NCI-H2081 treated with DMSO at 0.1 percent for 48 hours (cell line): ENCODE measurements at places on chromosomes 3 and 15.

GRCh38 chr15:40340740-40341400 lies at the start of gene CCDC9B:
Gene CCDC9B, minus strand, starts transcription at chr15:40340939. Its CDS starts 120 bp downstream, at chr15:40340819.
- no peak for DNase-seq

GRCh38 chr3:111538681-111539083 lies 3.3 kb upstream of the CD96 start:
- DNase-seq: no peak

GRCh38 chr15:48577469-48577868 lies 68.0 kb downstream of the FBN1 start:
- no peak for DNase-seq

GRCh38 chr3:169822983-169823382 lies 10.3 kb upstream of the LRRC34 start:
- DNase-seq: no peak

DNA sequence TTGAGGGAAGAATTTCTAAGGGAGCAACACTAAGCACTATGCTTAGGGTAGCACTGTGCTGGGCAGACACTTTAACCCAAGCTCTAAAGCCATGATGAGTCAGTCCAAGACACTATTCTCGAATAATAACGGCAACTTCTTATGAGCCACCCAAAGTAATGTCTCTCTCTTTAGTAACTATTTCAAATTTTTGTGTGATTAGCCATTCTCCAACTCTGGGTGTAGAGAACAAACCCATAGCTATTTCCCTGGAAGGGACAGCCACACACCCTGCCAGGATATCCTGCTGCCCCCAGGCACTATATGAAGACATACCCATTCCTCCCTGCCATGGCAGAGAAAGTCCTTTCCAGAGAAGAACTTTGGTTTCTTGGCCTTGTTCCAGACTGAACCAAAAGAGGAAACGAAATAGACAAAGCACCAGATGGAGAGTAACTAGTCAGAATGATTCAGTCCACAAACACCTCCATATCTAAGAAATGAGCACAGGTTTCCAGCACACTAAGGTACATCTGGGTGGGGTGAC lies 384.9 kb upstream of the THBS1 start:
- DNase-seq: no peak

DNA sequence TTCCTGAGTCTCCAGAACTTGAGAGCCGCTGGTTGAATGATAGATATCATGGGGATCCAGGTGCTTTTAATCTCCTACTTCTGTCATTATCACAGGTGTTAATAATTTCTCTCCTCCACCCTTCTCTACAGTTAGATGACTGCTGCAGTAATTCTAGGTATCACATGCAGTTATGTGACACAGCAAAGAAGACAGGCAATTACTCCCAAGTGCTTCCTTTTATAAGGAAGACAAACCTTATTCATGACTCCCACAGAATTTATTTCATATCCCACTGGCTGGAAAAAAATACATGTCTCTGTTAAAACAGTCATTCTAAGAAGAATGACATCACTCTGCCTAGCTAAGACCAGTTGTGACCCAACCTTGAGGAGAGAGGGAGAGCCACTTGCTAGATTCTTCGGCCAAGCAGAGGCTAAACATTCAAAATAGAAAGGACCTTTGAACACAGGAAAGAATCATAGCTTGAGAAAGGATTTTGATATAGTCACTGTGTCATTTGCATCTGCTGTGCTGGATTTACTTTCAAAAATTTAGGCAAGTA lies 500.6 kb downstream of the SI start:
- no peak for DNase-seq
